Activated CD8-positive, alpha-beta memory T cell treated with anti-CD3 and anti-CD28 coated beads for 48 hours (primary cell): ENCODE measurements at places on chromosomes 3 and 15.

- DNase-seq, result no peak
Measured at GRCh38 chr15:63476229-63476632, 28.2 kb upstream of the USP3 start.

GRCh38 chr3:4310971-4311370, 7.8 kb downstream of the SETMAR start:
- DNase-seq, result no peak

DNA sequence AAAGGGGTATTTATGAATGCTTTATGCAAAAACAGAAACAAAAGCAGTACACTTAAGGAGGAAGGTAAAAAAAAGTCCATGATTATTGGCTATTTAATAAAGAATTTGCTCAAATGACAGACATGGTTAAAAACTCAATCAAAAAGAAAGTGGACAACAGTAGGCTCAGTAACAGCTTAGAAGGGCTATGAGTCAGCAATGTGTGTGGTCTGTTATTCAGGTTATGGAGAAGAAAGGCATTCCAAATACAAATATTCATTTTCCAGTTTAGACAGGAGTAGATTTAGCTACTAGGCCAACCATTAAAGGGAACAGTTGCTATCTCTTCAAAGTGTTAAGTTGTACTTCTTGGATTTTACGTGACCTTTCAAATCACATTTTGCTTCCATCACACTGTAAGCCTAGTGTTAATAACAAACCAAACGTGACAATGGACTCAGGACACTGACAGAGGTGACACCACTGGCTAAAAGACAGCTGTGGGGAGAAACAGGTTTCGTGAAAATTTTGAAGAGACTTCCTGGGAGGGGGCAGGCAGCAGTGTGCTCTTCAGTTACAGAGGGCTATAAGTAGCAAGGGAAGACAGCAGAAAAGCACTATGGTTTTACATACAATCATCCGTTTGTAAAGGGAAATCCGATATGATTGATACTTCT, 41.7 kb upstream of the MYO5C start:
- no peak for DNase-seq

GRCh38 chr3:51580418-51580817, 41.9 kb downstream of the RAD54L2 start:
- no peak for DNase-seq

DNA sequence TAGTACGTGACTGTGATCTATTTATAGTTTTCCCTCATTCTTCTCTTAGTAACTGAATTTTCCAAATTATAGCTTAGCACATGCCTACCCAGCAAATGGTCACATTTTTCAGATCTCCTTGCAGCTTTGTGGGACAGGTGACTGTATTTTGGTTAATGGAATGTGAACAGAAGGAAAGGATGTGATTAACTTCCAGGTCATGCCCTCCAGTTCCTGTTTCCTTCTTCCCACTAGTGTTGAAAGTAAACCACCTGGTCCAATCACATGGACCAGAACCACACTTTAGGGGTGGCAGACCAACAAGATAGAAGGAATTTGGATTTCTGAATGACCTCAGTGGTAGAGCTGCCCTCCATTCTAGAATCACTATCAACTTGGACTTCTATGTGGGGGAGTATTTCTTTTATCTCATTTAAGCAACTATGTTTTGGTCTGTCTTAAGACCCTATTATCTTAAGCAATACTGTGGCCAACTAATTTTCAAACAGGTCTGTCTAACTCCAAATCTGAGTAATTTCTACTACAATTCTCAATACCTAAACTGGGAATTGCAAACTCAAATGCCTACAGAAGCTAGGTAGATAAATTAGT, 76.0 kb upstream of the TSC22D2 start:
- no peak for DNase-seq
